ENCODE measurements at places on chromosomes 2 and 18. TPM values are rescaled to one million over a fixed set of nuclear protein-coding genes. Genes with fewer than 3 reads are reported as not detected.

SULT1C2 gene
- 20.5 TPM for total RNA-seq

DNA sequence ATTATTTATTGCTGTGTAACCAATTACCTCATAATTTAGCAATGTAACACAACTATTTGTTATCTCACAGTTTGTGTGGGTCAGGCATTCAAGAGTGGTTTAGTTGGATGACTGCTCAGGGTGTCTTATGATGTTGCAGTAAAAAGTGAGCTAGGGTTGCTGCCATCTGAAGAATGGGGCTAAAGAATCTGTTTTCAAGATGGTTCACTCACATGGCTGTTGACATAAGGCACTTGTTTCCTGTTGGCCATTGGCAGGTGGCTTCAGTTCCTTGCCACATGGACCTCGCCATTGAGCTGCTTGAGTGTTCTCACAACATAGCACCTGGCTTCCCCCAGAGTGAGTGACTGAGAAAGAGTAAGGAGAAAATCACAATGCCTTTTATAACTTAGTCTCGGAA is 123.2 kb downstream of the TMEM17 start:
- H3K36me3 ChIP-seq: no peaks in the 10 kb centered on the region
- peak; percentile 18 for DNase-seq
- H3K27me3 ChIP-seq: no peaks in the 10 kb centered on the region
- H3K4me1 ChIP-seq: peaks cover 2% of the 10 kb centered on the region

DNA sequence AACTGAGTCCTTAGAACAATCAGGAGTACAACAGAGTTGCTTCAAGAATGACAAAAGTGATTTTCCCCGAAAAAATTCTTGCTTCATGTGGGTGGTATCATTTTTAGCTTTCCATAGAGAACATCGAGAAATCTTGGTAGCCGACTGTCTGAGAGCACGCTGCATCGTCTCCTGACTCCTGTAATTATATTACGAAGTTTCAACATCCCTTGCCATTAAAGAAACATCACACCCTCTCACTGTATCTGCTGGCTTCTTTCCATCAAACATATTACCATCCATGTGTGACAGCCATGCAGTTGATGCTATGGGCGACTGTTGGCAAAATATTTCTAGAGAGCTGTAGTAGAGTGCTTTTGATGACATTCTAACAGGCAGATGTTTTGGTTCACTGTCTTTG is 311.2 kb downstream of the CMPK2 start:
- DNase-seq: peak; percentile 58
- no peaks in the 10 kb centered on the region for H3K36me3 ChIP-seq
- no peak overlapping the region for H3K4me3 ChIP-seq
- H3K27me3 ChIP-seq: no peaks in the 10 kb centered on the region

MRO gene
- total RNA-seq: 0.71 TPM

Data from lung (tissue), 17 donors.